Heart left ventricle (tissue), 16 donors: ENCODE measurements at places on chromosomes 13 and 19.

- DNase-seq = no peak
Observed at GRCh38 chr13:95741584-95742563, 64.9 kb downstream of the DNAJC3 start.

GRCh38 chr13:42225051-42225450 lies 46.9 kb upstream of the AKAP11 start:
- no peak for DNase-seq

- DNase-seq = no peak
Observed at GRCh38 chr19:7328647-7329046, 20.1 kb upstream of the ARHGEF18 start.

GRCh38 chr13:99217461-99218110 lies 16.9 kb downstream of the UBAC2 start:
- no peak for DNase-seq

GRCh38 chr13:62431852-62432251 lies 1016.2 kb upstream of the PCDH20 start:
- DNase-seq = no peak

DNA sequence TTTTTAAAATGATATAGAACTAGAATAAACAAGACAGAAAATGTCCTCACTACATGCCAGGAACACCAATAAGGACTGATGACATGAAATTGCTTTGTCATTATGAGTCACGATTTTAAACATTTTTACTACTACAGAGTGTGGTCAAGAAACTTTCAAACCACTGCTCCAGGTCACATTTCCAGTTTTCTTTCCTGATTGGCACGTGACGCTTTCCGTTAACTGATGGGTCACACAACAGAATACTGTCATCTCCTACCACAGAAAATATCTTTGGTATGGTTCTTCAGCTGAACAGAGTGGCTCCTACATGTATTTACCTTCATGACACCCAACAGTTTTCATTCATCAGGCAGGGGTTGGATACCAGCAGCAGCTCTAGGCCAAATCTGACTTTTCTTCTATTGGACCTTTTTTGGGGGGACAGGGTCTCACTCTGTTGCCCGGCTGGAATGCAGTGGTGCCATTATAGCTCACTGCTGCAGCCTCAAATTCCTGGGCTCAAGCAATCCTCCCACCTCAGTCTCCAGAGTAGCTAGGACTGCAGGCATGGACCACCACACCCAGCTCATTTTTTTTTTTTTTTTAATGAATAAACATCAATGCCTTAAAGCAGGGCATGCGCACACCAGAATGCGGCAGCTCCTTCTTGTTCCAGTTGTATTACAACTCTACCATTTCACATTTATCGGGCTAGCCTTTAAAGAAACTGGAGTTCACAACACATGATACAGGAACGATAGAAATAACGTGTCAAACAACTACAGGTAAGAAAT lies 147.4 kb downstream of the RNF17 start:
- DNase-seq = no peak

DNA sequence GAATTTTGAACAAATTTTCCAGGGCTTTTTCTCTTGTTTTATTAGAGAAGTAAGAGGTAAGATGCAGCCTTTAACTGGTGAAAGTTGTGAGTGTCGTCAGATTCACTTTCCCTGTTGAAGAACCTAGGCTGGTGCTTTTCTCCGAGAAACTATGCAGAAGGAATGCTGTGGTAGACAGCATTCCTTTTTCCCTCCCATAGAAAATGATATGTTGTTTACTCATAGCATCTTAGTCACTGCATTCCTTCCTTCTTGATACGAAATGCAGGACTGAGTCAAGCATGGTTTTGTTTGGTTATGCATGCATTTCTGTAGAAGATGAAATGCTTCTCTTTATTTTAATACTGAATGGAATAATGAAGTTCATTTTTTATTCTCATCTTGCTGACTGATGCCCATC lies 3.4 kb downstream of the ITGBL1 start:
- DNase-seq = no peak

GRCh38 chr19:49011194-49011593 lies 5.7 kb downstream of the LHB start:
- DNase-seq = no peak

DNA sequence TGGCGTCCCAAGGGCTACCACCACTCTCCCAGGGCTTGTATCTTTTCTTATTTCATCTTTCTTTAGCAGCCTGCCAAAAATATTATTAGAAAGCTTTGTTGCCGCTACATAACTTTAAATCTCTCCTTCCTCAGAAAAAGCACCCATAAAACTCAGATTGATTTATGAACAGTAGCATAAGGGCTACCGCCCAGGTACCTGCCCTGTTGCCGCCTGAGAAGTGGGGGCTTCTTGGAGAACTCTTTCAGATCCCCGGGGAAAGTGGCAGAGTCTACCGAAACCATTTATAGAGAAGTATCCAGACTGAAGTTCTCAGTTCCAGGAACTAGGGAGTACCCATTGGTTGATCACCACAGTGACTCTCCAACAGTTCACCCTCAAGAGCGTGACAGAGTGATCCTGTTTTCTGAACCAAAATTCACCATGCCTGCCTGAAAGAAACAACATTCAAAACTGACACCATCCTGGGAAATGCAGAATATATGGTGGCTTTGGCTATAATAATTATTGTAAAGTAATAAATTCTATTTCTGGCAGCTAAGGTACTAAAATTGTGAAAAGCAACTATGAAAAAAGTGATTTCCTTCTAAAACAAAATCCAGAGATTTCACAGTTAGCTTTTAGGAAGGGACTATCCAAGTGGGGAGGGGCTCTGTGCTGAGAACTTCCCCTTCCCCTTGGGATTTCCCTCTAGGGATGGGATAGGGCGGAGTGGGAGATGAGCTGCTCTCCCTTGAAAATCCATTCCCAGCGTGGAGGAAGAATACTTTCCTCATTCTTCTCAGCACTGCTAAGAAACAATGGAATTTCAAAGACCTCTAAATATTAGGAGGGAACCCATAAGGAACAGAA lies 877 bp upstream of the N4BP2L1 start:
- no peak for DNase-seq

DNA sequence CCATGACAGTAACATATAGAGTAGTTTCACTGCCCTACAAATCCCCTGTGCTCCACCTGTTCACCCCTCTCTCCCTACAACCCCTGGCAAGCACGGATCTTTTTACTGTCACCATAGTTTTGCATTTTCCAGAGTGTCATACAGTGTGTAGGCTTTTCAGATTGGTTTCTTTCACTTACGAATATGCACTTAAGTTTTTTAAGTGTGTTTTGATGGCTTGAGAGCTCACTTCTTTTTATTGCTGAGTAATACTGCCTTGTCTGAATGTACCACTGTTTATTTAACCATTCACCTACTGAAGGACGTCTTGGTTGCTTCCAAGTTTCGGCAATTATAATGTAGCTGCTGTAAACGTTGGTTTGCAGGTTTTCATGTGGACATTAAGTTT lies 175.1 kb downstream of the ITGBL1 start:
- DNase-seq = no peak

DNA sequence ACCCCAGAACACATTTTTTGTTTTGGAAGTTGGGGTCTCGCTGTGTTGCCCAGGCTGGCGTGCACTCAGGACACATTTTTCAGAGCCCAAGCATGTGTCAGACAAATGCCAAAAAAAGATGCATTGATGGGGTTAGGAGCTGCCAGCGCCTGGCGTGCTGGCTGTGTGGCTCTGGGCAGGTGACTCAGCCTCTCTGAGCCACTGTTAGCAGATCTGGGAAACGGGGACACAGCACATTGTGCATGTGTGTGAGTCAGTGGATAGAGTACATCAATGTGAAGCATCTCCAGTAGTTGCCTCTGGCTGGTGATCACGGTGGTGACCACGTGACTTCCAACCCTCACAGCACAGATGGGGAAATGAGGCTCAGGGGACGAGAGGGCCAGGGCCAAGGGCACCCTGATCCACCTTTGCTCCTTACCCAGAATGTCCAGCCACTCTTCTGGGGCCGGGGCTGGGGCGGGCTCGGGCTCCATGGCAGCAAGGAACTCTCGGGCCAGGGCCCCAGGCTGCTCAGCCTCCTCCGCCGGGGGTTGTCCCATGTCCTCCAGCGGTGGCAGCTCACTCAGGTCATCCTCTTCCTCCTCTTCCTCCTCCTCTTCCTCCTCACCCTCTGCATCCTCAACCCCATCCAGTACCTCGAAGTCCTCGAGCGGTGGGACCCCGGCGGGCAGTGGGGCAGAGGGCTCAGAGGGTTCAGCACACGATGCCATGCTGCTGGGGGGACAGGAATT lies 1.9 kb downstream of the FKBP8 start:
- DNase-seq = no peak

DNA sequence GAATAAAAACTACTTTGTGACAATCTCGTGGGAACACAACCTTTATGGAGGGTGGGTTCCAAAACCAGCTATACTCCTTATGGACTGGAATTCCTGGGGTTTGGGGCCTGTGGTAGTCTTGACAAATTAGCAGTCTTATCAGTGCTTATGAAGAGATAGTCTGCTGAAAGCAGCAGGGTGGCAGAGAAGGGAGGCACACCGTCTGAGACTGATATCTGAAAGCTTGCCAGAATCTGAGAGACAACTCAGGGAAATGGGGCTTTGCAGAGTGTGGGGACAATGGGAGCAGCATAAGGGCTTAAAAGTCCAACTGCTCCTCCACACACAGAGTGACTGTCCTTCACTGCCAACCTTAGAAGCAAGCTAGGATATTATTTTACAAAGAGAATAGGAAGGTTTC lies 95.9 kb downstream of the UGGT2 start:
- no peak for DNase-seq

DNA sequence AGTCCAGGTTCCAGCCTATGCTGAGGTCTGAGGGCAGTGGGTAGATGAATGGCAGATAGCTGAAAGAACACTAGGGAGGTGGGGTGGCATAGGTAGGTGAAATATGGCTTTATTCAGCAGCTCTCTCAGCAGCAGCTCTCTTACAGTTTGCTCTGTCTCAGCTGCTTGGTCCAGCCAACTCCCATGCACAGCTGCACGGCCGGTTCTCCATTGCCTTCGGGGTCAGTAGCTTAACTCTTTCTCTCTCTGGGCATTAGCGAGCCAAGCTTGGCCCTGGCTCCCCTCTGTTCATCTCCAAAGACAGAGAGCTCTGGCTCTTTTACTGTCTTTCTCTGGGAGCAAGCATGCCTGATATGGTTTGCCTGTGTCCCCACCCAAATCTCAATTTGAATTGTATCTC lies 151.9 kb downstream of the MYO16 start:
- DNase-seq = no peak

DNA sequence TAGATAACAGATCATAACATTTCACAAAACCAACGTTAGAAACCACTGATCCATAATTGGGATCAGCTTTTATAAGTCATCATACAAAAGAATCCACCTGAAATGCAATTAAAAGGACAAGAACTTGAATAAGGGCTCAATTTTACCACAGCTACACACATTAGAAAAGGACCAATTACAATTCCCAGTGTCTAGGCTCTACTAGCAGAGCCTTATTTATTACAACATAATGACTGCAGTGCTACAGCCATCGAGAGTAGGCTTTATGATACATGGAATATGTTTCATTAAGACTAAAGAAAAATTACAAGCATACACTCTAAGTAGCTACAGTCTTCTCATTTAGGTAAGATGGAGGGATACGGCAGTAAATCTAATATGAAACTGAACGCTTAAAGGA lies 2.9 kb downstream of the RBM26 start:
- no peak for DNase-seq

DNA sequence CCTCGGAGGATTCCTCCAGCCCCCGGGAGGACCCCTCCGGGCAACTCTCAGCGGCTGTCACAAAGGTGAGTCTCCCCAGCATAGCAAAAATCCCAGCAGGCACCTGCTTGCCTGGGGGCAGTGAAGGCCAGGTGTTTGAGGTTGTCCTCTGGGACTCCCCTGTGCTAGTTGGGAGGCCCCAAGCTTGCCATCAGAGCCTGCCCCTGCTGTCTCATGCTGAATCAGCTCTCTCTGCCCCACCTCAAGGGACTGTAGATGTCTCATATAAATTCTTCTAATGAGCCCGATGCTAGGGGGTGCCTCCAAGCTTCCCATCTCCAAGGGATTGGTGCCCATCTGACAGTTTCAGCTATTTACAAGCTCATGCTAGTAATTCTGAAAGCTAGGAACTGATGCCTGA lies 53.6 kb downstream of the NWD1 start:
- DNase-seq = no peak

- no peak for DNase-seq
Observed at GRCh38 chr13:42064259-42064658, 15.8 kb downstream of the DGKH start.

DNA sequence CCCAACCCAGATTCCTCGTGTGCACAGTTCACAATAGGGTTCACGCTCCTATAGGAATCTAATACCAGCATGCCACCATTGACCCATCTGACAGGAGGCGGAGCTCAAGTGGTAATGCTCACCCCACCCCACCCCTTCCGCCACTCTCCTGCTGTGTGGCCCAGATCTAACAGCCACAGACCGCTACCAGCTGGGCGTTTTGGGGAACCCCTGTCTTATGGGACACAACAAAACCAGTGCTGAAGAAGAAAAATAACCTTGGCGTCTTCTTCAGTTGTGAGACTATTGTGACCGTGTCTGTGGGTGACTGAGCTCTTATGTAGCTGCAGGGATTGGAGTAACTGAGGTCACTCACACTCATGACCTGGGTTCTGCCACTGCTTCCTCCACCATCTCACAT lies 5.2 kb upstream of the OR10H1 start:
- DNase-seq = no peak

GRCh38 chr13:24179486-24179850 lies 18.9 kb downstream of the SPATA13 start:
- DNase-seq = no peak

- no peak for DNase-seq
Observed at GRCh38 chr13:29530901-29531300, 64.6 kb downstream of the SLC7A1 start.

- DNase-seq = no peak
Observed at GRCh38 chr13:94300401-94300800, 179.1 kb downstream of the DCT start.

DNA sequence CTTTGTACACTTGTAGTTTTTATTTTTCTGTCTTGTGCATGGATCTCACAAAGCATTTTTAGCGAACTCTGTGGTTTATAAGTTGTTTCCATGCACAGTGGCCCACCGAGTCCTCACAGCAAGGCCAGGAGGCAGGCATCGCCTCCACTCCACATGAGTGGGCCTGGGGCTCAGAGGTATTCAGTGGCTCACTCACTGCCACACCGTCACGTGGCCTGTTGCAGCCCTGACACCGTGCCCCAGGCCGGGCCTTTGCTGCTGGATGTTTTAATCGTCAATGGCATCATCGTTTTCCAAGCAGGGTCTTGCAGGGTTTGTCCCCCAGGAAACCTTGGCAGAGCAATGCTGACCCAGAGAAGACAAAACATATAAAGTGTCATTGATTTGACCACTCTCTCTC lies 59.8 kb downstream of the SPACA7 start:
- no peak for DNase-seq

DNA sequence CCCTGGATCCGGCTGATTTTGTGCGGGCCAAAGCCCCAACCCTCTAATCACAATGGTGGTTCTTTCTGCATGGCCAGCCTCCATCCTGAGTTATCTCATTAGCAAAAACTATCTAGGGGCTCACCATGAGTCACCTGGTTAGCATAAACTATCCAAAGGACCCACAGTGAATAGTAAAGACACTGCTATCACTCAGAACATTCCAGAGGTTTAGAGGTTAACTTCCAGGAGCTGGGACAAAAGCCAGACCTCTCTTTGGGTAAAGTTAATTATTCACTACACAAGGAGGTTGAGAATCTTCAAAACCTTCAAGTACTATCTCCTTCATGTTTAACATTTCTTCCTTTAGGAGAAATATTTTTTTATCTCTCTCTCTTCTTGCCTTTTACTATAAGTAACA lies 18.8 kb upstream of the PPP5C start:
- DNase-seq = no peak

- no peak for DNase-seq
Observed at GRCh38 chr13:69857183-69857821, 250.3 kb upstream of the ATXN8OS start.

GRCh38 chr13:87198371-87198770 lies 472.8 kb upstream of the SLITRK5 start:
- DNase-seq = no peak
